ENCODE measurements at places on chromosomes 3 and 15. TPM values are rescaled to one million over a fixed set of nuclear protein-coding genes. Genes with fewer than 3 reads are reported as not detected.

HYAL1 gene
- 0.09 TPM for total RNA-seq

RBP2 gene
- total RNA-seq = 0.09 TPM

EXD1 gene
- 0.09 TPM for total RNA-seq

SCG5 gene
- total RNA-seq = 2.0 TPM

SCN11A gene
- total RNA-seq = 0.38 TPM

FAM174B gene
- total RNA-seq = 8.7 TPM

HYKK gene
- 2.2 TPM for total RNA-seq

All from thymus (tissue), 14 donors.